ENCODE measurements at places on chromosomes 11 and 22.

GRCh38 chr11:85902353-85902752 is 47.2 kb downstream of the CCDC83 start:
- DNase-seq: no peak

- DNase-seq: no peak
Observed at GRCh38 chr11:120153221-120153620, 15.3 kb upstream of the TRIM29 start.

- DNase-seq: no peak
Observed at GRCh38 chr11:71946144-71946571, 17.3 kb downstream of the RNF121 start.

DNA sequence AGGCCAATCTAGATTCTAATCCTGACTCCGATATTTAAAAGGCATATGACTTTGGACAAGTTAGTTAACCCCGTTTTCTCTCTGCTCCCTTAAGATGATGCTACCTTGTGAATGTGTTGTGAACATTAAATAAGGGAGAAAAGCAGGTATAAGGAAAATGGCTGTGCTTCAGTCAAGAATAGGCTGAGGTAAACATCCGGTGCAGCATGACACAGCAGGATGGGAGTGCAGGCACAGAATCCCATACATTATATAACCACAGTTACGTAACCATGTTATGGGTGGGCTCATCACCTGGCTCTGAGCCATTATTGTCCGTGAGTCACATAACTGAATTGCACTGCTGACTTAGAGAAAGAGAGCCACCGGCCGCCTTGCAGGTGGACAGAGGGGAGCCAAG is 382.2 kb upstream of the ANO5 start:
- DNase-seq: no peak

DNA sequence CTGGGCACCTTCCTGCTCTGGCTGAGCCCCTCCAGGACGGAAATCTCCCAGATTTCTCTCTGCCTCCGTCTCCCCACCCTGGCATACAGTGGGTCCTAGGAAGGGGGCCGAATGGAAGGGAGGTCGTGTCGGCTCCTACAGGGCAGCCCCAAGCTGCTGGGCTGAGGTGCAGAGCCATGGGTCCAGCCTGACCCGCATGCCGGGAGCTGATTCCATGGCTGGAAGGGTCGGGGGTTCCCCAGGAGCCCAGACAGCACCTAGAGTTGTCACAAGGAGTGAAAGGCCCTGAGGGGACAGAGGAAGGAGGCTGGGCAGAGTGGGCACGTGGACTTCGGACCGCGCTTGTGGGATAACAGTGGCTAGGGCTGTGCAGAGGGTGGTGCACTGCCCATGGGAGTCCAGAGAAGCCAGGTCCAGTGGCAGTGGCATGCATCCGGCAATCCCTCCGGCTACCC is 16.5 kb downstream of the CCND1 start:
- DNase-seq: no peak

DNA sequence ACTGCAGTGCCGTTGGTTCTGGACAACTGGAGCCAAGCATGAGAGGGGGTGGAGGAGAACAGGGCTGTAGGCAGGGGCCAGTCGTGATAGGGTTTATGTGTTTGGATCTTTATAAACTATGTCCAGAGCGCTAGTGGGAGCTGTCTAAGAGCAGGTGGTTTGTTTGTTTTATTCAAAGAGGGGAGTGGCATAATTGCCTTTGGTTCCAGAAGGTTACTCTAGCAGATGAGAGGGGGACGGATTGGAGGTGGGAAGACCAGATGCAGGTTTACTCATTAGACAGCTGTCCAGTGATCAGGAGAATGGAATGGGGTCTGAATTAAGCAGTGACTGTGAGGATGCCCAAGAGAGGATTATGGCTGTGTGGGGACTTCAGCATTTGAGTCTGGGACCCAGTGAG is 109.3 kb upstream of the TBCEL start:
- no peak for DNase-seq

- no peak for DNase-seq
Observed at GRCh38 chr11:102727890-102728289, 3.1 kb upstream of the MMP8 start.

DNA sequence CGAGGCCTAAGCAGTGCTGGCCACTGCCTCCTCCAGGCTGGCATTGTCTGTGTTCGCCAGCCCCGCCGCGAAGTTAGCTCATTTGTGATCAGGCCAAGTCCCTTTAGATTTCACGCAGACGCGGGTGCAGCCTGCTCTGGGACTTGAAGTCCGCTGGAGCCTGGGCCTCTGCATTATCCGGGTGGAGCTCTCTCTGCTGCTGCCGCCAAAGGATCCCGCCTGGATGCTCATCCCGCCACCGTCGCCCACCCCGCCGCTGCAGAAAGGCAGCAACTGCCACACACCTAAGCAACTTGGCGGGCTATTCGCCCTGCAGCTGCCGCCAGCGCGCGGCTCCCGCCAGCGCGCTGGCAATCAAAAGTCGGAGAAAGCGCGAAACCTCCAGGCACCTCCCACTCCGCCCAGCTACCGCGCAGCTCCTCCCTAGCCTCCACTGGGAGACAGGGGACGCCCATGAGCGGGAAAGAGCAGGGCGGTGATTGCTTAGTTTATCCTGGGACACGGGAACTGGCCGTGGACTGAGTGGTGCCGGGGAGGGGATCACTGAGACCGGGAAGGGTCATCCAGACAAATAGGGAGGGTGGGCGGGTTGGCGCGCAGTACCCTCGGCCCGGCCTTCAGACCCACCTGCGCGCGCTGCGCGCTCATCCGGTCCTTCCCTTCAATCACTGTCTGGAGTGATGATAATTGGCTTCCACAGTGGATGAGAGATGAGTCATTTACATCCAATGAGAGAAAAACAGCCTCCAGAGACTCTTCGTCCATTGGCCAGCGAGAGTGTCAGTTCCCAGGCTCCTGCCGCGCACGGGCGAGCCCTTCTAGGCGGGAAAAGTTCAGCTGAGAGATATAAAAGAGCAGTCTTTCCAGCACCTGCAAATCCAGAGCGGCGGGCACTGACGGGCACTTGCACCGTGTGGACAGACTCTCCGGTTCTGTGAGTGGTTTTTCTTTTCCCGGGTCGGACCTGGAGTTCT is at the start of gene FAM111B:
TSS of gene FAM111B (plus strand) at position 875 of the 974 bp plus-strand sequence. CDS start 2,389 bp downstream, outside the sequence.
- DNase-seq: peak; percentile 9

DNA sequence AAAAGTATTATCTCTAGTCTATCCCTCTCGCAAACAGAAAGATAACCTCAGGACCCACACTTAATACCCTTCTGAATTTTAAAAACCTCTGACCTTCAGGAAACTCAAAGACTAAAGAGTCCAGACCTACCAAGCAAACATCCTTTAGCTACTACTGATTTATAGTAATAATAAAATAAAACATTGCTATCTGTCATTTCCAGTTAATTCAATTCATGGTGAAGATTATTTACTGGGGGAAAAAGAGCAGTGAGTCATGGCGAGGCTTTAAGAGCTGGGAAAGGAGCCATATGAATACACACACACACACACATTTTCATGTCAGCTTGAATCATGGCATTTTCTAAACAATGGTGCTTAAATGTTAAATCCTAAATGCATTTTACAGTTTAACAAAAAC is 87.1 kb downstream of the FAM76B start:
- no peak for DNase-seq

DNA sequence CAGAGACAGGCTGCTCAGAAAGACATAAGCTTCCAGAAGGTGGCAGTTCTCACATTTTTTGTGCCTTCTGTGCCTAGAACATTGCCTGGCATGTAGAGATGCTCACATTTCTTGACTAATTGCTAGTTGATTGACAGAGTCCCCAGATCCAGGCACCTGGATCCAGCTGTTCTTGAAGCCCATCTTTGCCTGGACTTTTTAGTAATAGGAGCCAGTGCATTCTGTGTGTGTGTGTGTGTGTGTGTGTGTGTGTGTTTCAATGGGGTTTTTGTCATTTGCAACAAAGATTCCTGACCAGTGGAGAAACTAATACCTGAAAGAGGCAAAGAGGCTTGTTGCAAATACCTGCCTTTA is 15.1 kb downstream of the MRGPRF start:
- no peak for DNase-seq

- no peak for DNase-seq
Observed at GRCh38 chr11:86916330-86916729, 38.9 kb downstream of the FZD4 start.

DNA sequence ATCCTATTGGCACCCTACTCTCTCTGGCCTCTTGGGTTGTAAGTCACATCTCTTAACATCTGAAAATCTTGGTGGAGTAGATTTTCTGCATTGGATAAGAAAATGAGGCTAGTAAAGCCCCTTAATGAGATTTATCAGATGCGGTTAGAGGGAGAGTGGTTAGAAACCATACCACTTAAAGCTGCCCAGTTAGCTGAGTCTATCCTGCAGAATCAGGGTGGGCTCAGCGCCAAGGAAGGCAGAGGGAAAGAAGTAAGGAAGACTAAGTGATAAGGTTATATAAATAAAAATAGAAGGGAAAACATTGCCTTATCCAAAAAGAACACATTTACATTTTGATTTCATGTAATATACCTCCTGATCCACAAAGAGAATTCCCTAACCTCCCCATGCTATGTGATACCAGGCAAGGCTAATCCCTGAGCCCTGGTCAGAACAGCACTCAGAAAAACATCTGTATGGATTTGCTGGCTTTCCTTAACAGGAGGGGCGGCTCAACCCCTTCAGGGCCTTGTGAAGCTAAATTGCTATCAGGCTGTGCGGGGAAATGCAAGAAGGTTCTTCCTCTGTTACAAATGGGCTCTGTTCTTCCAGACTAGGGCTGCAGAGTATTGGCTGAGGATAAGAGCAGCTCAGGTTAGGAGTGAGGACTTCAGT is 101.7 kb downstream of the SNX19 start:
- no peak for DNase-seq

DNA sequence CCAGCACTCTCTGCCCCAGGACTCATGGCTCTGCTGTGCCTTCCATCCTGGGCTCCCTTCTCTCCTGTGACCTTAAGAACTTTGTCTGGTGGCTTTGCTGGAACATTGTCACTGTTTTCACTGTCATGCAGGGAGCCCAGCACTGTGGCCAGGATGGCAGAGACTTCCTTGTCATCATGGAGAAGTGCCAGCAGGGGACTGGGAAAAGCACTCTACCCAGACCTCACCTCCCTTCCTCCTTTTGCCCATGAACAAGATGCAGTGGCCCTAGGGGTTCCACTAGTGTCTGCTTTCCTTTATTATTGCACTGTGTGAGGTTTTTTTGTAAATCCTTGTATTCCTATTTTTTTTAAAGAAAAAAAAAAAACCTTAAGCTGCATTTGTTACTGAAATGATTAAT is 2.9 kb upstream of the TTC36 start:
- DNase-seq: no peak

- no peak for DNase-seq
Observed at GRCh38 chr11:128067780-128068179, 519.6 kb downstream of the ETS1 start.

DNA sequence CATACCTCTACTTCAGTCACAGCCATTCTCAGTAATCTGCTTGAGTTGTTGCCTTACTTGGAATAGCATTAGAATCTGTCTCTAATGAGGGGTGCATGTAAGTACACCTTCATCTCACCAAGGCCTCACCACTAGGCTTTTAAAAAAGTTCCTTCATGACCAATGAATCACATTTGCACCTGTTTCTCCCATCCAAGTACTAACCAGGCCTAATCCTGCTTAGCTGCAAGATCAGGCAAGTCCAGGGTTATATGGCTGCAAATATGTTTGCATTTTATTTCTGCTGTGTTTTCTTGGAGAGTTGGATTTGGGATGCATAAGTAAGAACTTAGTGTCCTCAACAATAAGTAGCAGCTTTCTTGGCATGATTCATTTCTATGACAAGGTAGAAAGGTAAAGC is 66.9 kb downstream of the BBOX1 start:
- no peak for DNase-seq

GRCh38 chr11:72421351-72421750 is 13.0 kb downstream of the CLPB start:
- DNase-seq: no peak

DNA sequence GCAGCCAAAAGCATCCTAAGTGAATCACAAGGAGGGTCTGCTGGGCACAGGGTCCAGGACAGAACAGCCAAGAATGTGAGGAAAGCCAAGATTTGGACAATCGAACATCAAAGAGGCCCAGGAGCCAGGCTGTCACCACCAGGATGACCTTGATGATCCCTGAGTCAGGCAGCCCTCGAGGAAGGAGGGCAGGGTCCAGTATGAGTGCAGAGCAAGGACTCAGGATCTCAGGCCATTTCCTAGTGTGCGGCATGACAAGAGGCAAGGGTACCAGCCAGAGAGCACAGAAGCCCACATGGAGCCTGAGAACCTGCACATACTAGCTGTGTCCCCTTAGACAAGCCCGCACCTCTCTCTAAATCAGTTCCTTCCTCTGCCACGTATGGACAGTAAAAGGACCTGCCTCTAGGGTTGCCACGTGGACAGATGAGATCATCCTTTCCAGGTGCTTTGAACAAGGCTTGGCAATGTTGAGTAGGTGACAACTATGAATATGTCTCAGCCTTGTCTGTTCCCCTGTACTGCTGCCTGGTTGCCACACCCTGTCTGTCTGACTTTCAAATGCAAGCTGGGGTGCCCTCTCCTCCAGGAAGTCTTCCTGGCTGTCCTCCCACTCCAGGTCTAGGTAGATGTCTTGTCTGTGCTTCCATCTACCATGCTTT is 32.2 kb upstream of the ISX start:
- no peak for DNase-seq

DNA sequence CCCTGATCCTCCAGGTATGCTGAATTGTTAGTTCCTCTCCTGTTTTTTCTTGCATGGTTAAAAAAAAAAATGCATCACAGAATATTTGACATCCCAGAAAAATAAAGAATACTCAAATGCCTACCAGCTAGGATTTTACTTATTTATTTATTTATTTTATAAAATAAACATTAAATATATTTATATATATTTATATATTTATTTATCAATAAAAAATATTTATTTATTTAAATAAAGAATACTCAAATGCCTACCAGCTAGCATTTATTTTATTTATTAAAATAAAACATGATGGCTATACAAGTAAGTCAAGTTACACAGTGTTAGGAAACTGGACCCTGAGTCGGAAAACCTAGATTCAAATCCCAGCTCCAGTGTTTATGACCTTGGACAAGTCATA is 164.1 kb downstream of the NAV2 start:
- DNase-seq: no peak
